Activated T-cell treated with anti-CD3 and anti-CD28 coated beads, Interleukin-2, amount 50 U/mL, for 72 hours (primary cell): ENCODE measurements at places on chromosomes 4 and X. TPM values are rescaled to one million over a fixed set of nuclear protein-coding genes. Genes with fewer than 3 reads are reported as not detected.

GRCh38 chr4:183154701-183155391, 55.8 kb downstream of the WWC2 start:
- DNase-seq = no peak

GRCh38 chrX:150357790-150358189, 5.3 kb upstream of the MAMLD1 start:
- DNase-seq = no peak

DNA sequence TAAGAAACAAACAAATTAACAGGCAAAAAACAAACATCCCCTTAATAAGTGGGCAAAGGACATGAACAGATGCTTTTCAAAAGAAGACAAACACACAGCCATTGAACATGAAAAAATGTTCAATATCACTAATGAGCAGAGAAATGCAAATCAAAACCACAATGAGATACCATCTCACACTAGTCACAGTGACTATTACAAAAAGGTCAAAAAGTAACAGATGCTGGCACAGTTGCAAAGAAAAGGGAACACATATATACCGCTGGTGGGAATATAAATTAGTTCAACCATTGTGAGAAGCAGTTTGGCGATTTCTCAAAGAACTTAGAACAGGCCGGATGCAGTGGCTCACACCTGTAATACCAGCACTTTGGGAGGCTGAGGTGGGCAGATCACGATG, 146.1 kb upstream of the NEIL3 start:
- DNase-seq = no peak

Gene HTN1
- not detected for total RNA-seq

Gene MAB21L2
- total RNA-seq = not detected
